ENCODE measurements at places on chromosomes 13 and 19. TPM values are rescaled to one million over a fixed set of nuclear protein-coding genes. Genes with fewer than 3 reads are reported as not detected.
A peak's percentile ranks its signal among the peaks of the same experiment; 100 is the strongest.

DNA sequence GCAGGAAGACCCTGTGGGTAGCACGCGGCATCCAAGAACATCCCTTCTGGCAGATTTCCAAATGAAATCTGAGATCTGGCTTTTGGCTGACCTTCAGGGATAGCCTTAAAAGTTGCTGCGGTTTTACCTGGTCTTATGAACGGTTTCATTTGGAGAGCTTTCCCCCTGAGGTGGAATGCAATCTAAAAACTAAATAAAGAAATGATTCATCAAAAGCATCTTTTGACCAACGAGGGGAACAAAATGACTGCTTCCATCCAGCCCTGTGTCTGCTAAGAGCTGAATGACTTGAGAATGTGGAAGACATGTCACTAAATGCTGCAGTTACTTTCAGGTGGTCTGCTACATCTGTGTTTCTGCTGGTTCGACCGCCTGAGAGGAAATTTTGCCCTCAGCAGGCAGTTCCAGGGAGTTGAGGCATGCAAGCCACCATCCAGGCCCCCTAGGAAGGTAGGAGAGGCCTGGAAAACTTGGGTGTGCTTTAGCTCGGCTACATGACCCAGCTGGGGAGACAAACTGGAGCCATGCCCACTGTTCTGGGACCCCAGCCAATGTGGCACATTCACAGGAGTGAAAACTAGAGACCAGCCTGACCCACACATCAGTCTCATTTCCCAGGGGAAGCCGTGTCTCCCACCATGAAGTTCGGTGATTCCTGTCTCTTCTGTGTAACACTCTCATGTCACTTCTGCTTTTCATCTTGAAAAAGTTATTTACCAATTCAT is 175.1 kb upstream of the KL start:
- no peak for DNase-seq

DNA sequence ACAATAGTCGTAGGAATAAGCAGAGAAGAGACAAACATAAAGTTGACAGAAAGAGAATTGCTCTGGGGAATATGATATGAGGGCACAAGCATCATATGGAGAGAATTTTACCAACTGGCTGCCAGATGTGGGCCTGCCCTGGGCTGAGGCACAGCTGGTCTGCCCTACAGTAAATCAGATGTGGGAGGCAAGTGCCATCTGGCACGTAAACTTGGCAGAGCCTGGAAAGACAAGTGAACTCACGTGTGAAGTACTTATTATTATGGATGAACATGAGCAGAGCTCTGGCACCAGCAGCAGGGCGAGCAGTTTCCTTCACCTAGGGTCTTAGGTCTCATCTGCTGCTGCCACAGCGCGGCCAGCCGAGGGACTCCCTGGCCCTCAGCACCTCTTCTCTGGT is 20.6 kb downstream of the PCDH8 start:
- no peak for DNase-seq

DNA sequence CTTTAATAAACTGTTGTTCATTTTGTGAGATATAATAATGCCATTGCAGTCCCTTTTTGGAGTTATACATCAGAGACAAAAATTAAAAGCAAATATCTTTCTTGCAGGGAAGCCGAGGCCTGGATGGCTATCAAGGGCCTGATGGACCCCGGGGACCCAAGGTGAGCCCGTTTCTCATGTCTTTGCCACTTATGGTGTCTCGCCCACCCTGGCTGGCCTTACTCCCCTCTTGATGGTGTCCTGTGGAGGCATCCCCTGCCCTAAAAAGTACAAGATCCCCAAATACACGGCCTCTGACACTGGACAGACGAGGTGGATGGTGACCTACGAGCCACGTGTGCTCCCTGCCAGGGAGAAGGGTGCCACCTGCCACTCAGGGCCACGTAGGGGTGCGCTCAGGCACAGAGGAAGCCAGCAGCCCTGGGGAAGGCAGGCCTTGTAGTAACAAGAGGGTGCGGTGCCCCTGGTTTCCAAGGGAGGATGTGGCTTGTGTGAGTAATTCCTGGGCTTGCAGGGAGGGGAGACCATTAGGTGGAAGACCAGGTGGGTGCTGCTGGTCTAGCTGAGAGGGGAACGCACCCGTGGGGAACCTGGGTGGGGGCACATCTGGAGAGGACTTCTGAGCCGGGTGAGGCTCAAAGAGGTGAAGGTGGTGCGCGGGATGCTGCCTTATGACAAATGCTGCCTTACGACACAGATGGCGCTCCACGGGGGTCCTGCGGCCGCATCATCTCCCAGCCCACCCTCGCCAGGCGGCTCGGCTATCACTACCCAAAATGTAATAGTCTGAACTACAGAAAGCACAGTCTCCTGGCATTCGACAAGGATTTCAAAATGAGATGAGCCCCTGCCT is 115.6 kb downstream of the RAB20 start:
- no peak for DNase-seq

DNA sequence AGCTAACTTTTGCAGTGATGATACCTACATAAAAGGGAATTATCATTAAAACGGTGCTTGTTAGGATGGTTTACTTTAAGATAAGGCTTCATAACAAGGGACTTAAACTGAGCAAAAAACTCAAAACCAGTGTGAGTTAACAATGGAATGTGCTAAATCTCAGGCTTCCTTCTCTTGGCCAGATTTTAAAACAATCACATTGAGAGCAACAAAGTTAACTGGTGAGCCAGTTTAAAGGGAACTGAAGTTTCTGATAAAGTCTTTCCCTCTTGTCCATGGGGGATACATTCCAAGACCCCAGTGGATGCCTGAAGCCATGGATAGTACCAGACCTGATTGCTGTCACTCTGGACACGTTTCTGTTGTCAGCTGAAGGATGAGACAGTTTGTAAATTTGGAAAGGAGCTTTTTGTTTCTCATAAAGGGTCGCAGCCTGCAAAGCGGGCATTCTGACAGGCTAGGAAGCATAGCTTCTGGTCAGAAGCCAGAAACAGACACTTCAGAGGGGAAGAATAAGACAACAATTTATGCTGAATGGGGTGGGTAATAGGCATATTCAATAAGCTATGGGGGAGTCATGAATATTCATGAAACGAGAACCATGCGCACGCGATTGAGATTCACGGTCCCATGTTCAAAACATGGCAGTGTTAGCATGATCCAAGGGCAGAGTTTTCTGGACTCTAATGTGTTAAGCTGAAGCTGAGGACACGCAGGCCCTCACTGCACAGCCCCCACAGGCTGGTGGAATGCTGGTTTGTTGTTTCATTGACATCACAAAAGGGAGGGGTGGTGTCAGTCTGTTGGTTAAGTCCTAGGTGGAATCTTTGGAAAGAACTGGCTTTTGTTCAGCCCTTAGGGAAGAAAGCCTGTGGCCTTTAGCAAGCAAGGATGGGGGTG is 150.6 kb upstream of the RNF113B start:
- DNase-seq = peak; percentile 47

DNA sequence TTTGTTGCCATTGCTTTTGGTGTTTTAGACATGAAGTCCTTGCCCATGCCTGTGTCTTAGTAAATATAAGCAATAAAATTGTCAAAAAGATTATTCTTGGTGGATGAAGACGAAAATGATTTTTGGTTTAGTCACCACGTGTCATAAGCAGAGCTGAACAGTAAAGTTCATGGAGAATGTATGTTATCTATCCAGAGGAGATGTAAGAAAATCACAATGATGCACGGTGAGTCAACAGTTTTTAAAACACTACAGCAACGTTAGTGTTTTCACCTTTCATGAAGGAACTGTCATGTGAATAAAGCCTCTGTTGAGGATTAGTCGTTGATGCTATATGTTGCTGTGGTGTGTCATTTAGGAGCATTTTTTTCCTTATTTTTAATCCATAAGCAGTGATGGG is 137.6 kb downstream of the GPC6 start:
- peak; percentile 59 for DNase-seq

DNA sequence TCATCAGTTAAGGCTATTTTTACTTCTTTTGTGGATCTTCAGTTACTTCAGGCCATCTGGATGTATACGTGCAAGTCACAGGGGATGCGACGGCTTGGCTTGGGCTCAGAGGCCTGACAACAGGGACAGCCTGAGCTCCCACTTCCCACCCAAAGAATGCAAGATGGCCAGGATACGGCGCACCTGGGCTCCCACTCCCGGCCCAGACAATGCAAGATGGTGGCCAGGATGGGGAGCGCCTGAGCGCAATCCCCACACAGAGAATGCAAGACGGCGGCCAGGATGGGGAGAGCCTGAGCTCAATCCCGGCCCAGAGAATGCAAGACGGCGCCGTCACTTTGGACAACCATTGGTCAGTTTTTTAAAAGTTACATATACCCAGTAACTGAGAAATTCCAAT is 25.3 kb upstream of the MIER2 start:
- DNase-seq = no peak

GRCh38 chr13:44416744-44417143 is 43.1 kb downstream of the SERP2 start:
- no peak for DNase-seq

- DNase-seq = no peak
Measured at GRCh38 chr19:49264258-49264657, 60.7 kb downstream of the SLC6A16 start.

DNA sequence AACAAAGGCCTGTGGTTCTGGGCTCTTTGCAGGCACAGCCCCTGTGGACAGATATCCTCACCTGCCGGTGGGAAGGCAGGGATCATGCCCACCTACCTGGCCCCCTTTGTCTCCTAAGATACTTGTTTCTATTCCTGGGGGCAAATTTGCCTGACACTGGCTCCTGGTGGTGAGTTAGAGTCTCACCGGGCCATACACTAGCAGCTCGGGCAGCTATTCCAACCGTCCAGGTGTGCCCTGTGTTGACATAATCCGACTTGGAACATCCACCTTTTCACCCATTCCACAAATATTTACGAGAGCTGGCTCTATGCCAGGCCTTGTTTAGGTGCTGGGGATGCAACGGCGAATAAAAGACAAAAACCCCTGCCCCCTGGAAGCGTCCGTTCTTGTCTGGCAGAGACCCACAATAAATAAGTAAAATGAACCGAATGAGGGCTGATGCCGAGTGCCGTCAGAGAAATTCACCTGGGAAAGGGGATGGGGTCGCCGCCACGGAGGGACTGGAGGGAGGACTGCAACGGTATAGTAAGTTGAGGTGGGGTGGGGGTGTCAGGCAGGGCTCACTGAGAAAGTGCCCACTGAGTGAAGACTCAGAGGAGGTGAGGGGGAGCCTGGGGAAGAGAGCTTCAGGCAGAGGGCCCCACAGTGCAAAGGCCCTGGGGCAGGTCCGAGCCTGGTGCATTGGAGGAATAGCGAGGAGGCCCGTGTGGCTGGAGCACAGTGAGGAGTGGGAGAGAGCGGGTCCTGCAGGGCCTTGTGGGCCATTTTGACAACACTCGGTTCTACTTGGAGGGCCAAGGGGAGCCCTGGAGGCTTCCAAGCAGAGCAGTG is 43.2 kb upstream of the RANBP3 start:
- DNase-seq = no peak

CBARP gene
- 3.1 TPM for total RNA-seq

PTOV1 gene
- total RNA-seq = 51.2 TPM

ZNF420 gene
- total RNA-seq = 2.9 TPM

ZNF557 gene
- total RNA-seq = 15.8 TPM

Measured in fibroblast of the aortic adventitia (primary cell).